ENCODE measurements at places on chromosomes 3 and 15. TPM values are rescaled to one million over a fixed set of nuclear protein-coding genes. Genes with fewer than 3 reads are reported as not detected.

Gene HYAL2
- total RNA-seq: 31.6 TPM

Gene ITGA11
- 4.5 TPM for total RNA-seq

Gene WNT7A
- total RNA-seq: 0.19 TPM

Gene THAP10
- total RNA-seq: 5.8 TPM

Gene SLC9C1
- total RNA-seq: not detected

Gene CCR9
- not detected for total RNA-seq

Gene ZNF385D
- not detected for total RNA-seq

Gene SLC24A5
- total RNA-seq: not detected

Gene EEFSEC
- 9.5 TPM for total RNA-seq

All from A549 treated with ZK216348 at 1 μM for 4 hours (cell line).